ENCODE measurements at places on chromosomes 2 and 18.

GRCh38 chr2:187079901-187080300 is 230.9 kb upstream of the ZSWIM2 start:
- no peak for DNase-seq

- DNase-seq, result no peak
These were observed 442.4 kb downstream of the EPHA4 start for GRCh38 chr2:221129657-221130056.

DNA sequence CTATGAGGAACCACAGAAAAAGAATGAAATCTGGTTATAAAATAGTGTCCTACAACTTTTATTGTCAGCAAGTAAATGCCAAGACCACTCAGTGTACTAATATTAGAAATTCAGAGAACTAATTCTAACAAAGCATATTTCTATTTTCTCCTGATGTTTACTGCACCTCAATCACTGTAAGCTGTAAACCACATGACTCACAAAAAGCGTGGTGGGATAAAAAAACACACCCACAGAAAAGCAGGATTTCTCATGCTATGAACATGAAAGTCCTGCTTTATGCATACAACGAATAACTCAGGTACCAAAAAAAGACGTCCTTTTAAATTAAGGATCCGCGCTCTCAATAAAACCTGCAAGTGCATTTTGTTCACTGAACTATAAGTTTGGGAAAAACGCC is 797 bp downstream of the TXNL4A start:
- DNase-seq, result no peak

- no peak for DNase-seq
These were observed 182.3 kb downstream of the LOXHD1 start for GRCh38 chr18:46474487-46475389.

GRCh38 chr18:28831476-28831875 is 654.5 kb upstream of the CDH2 start:
- DNase-seq, result no peak

GRCh38 chr2:75798569-75798968 is 87.9 kb upstream of the GCFC2 start:
- no peak for DNase-seq

- no peak for DNase-seq
These were observed 30.3 kb upstream of the DARS1 start for GRCh38 chr2:136015699-136016098.

DNA sequence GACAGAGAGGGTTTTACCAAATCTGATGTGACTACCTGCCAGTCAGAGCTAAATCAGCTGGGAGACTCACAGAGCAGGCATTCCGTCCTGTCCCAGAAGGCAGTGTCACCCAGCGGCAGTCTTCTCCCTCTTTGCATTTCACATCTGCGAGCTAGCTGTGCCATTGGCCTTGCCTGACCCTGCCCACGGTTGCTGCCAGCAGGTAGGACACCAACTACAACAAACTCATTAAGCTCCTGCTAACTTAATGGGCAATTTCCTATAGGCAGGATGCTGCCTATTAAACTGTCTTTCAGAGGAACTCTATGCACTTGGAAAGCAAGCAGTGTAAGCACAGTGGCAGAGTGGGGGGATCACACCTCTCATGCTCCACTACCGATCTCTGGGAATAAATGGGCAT is 116.4 kb upstream of the CAPN13 start:
- no peak for DNase-seq

- DNase-seq, result peak; percentile 39
These were observed 321.4 kb upstream of the SLC8A1 start for GRCh38 chr2:40773291-40773690.

- DNase-seq, result no peak
These were observed 67.9 kb upstream of the SLC25A52 start for GRCh38 chr18:31828613-31829012.

- no peak for DNase-seq
These were observed 14.8 kb upstream of the STEAP3 start for GRCh38 chr2:119208791-119209203.

DNA sequence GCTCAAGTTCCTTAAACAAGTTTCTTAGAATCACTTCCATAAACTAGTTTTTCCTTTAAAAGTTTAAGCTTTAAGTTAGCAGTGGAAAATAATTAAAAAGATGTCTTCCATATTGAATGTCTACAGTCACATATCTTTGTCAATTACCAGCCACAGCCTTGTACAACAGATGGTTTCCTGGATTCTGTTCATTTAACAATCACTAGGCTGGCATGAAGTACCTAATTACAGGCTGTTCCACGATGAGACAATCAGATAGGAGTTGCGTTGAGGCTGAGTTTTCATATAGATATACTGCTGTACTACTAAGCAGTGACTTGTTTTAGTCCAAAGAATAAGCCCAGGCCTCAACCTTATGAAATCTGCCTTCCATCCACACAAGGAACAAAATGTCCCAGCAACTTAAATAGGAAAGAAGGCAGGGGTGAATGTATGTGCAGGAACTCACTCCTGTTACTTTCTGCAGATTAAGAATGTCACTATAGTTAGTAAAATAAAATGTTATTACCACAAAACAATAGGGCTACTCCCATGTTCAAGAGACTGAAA is 131.0 kb downstream of the ZAP70 start:
- no peak for DNase-seq

GRCh38 chr2:237020090-237020489 is 65.6 kb upstream of the COPS8 start:
- no peak for DNase-seq

GRCh38 chr18:33577685-33578517 is at the start of gene ASXL3:
Gene ASXL3, plus strand, starts transcription at chr18:33578219. Its CDS starts 413 bp downstream, at chr18:33578632.
- DNase-seq, result no peak

GRCh38 chr2:227479865-227480475 is 8.0 kb downstream of the AGFG1 start:
- DNase-seq, result peak; percentile 47

DNA sequence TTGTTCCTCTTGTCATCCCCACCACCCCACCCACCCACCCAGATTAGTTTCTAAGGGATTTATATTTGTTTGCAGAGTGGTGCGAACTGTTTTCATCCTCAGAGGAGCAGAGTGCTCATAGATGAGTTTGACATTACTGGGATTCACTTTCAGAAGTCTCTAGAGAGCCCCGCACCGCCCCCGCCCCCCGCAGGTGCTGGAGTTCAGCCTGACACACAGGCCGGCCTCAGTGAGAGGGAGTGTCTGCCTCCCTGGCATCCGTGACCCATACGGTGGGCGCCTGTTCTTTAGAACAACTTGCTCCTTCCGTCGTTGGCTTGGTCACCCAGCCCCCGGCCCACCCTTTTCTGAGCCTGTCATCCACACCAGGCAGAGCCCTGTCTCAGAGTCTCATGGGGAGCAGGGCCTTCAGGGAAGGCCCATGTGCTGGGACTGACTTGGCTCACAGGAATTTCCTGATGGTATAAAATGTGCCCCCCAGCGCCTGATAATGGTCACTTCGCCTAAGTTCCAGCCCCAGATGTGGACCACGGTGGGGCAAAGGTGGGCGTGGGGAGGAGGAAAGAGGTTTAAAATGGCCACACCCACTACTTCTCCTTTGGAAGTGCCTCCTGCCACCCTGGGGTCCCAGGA is 44.3 kb downstream of the HPCAL1 start:
- no peak for DNase-seq

DNA sequence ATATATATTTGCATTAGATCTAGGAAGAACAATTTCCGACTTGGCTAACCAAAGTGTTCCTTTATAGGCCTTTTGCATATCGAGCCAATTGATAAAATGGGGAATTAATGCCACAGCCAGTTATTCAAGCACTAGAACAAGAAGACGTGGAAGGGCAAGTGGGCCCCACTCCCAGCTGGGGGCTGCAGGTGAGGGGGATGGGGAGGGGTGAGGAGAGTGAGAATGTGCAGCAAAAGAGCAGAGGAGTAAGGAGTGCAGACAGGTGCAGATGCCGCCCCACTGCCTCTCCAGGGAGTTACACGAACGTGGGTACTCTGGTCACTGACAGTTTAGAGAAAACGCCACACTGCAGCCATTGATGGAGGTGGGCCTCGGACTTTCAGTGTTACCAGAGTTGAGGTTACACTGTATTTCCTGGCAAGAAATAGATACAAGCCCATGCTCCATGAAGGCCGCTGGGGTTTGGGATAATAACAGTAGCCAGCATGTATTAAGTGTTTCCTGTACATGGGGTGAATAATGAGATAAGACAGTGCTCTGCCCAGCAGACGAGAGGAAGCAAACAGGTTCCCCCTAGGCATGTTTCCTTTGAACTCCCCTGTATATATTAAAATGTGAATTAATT is 40.9 kb downstream of the GORASP2 start:
- DNase-seq, result no peak

GRCh38 chr2:174331595-174332216 is 3.0 kb upstream of the SP9 start:
- DNase-seq, result peak; percentile 93

DNA sequence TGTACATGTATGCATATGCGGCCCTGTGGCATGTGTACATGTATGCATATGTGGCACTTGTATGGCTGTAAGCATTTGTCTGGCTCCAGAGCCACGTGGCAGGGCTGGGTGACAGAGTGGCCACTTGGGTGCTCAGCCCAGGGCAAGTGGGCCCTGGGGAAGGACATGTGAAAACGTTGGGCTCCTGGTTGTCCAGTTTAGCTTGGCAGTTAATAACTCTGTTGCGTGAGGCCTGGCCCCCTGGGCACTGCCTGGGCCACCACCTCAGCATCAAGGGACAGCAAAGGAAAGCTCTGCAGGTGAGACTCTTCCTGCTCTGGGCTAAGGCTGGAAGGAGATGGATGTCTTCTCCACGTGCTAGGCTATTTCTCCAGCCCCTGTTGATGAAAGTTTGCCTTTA is 119.9 kb downstream of the CTIF start:
- DNase-seq, result no peak

DNA sequence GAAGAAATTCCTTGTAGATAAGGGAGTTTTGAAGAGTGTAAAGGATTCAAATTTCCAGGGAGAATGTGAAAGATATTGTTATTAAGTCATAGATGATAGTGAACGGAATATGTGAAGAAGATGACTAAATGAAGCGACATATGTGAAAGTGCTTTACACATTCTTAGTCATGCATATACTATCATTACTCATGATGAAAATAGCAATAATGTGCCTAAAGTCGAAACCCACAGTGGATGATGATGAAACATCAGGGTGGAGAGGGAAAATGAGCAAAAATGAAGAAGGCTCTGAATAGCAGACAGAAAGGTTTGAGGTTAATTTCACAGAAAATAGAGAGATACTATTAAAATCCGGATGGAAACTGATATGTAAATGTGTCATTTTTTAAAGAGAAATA is 1237.1 kb downstream of the LRP1B start:
- no peak for DNase-seq

DNA sequence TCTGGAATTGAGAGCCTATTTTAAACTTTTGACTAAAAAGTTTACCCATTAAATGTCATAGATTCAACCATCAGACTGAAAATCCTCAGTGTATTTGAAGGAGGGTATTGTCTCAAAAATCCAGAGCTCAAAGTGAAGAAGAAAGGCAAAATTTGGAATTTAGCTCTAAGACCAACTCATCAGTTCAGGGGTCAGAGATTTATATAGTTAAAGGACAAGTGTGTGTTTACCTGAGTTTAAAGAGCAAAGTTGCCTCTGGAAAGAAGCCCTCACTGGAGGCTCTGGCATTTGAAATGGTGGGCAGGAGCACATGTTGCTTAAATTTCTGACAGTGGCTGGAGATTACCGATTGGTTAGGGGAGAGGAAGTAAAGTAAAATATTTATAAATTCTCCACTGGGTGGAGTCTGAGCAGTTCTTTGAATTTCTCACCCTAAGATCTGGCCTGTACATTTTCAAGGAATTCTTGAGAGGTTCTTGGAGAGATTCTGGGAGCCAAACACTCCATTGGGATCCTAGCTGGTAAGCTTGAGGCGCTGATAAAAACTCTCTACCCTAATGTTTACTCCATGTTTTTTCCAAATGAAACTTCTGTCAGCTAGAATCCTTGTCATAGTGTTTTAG is at the start of gene KYNU:
TSS of gene KYNU (plus strand) at position 449 of the 623 bp plus-strand sequence. CDS start 7,704 bp downstream, outside the sequence.
- DNase-seq, result no peak

DNA sequence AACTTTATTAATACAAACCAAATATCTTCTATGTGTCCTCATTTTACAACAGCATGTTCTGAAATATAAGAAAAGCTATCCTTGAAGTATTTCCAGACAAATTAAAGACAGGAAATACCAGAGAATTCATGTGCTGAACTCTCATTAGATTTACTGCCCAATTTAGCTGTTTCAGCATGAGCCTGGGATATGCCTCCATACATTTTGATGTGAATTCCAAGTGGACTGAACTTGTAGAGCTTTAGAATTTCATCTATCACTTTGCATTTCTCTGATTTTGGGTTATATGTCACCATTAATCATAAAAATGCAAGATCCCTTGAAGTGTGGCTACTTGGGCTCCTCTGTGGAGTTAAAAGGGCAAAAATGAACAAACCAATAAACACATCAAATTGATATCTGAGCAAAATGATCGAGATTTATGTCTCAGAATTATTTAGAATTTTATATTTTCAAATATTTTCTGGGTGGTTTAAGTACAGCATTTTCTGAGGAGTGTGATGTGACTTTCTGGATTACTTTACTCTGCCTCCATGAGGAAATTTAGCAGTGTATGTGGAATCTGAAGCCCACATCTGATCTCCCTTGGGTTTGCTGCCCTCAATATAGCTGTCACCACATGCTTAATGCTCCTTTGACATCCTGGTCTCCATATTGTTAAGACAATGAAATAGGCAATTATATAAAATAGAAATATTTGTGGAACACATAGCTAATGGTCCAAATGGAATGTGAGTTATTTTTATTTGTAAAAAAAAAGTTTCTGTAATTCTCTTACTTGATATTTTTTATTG is 206.6 kb upstream of the RBMS1 start:
- no peak for DNase-seq

DNA sequence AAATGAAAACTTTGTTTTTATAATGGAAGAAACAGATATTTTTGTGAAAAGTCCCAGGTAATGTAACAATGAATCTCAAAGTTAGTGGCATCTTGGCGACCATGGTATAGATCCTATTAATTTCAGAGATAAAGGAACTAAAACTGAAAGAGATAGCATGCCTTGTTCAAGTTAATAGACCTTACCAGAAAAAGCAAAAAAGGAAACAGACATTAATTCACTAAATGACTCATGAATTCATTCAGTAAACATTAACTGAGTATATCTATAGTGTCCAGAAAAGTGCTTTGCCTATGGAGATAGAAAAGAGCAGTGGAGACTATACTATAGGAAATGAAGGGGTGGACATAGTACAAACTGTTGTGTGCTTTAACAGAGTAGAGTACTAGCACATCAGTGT is 763.3 kb downstream of the TRIB2 start:
- no peak for DNase-seq

- DNase-seq, result no peak
These were observed 36.5 kb upstream of the PGAP1 start for GRCh38 chr2:196963043-196963442.

GRCh38 chr2:144663207-144663606 is 143.3 kb upstream of the ZEB2 start:
- DNase-seq, result no peak

GRCh38 chr2:52423655-52424054 is 1343.9 kb upstream of the CHAC2 start:
- DNase-seq, result no peak

- no peak for DNase-seq
These were observed 482.7 kb upstream of the POU3F3 start for GRCh38 chr2:104371087-104371781.

DNA sequence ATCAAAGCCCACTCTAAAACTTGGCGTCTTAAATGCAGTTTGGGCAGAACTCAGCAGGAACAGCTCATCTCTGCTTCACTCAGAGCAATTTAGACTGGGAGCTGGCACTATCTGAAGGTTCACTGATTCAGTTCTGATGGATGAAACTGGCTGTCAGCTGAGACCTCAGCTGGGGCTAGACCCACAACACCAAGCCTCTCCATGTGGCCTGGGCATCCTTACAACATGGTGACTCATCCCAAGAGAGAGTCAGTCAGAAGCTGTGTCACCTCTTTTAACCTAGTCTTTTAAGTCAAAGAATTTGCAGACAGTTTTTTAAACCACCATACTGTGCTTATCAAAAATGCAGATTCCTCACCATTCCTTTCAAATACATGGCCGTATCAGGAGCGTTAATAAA is 62.6 kb upstream of the ZNF397 start:
- DNase-seq, result no peak
